ENCODE measurements at places on chromosomes 2 and 18. TPM values are rescaled to one million over a fixed set of nuclear protein-coding genes. Genes with fewer than 3 reads are reported as not detected.

The ZNF532 gene
- 3.5 TPM for total RNA-seq

GRCh38 chr2:101815739-101816391, 118.4 kb downstream of the MAP4K4 start:
- DNase-seq, result no peak

The NCKAP1 gene
- total RNA-seq, result 0.96 TPM

DNA sequence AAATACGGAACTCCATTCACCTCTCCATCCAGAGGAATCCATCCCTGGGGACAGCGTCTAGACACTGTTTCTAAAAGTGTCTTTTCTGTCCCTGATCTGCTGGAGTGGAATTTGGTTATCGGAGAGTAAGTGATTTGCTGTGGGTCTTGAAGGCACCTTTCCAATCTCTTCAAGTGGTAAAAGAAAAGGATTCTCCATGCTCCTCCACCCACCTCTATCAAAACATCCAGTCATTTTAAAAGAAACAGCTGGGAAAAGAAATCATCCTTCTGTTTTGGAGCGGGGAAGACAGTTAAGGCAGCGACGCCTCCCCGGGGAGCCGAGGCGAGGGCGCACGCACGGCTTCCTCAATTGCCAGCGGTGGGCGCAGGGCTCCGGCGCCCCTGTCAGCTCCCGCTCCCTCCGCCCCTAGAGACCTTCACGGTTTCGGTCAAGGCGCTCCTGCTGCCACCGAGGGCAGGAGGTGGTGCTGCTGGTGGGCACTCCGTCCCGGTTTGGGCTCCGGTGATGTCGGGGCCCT, 547 bp downstream of the SLC35F5 start:
- peak; percentile 70 for DNase-seq

DNA sequence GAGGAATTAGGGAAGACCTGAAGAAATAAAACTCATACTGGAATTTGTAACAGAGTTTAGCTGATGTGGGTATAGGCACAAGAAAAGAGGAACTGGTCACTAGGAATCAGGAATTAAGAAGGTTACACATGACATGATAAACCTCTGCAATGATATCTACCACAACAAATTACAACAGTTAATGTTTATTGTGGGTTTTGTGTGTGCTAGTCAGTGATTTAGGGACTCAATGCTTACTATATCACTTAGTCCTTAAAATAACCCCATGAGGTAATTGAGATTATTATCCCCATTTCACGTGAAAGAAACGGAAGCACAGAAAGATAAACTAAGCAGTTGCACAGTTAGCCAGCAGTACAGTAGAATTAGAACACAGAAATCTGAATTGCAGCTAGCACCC, 415.8 kb upstream of the ZEB2 start:
- no peak for DNase-seq

The CCDC121 gene
- total RNA-seq, result 0.98 TPM

DNA sequence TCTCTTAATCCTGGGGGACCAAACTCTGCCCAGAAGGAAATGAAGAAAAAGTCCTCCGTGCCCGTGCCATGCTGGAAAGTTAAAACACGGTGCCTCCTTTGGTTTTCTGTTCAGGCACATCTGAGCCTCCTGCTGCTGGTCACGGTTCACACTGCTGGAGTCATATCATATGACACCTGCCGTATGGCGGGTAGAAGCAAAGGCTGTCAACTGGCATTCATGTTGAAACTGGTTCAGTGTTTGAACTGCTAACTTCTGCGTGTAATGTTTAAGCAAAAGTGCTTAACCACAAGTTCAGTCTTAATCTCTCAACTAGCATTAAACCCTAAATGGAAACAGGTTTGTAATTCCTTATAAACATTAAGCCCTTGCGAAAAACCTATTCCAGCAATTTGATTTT, 3.1 kb downstream of the STK39 start:
- peak; percentile 75 for DNase-seq

DNA sequence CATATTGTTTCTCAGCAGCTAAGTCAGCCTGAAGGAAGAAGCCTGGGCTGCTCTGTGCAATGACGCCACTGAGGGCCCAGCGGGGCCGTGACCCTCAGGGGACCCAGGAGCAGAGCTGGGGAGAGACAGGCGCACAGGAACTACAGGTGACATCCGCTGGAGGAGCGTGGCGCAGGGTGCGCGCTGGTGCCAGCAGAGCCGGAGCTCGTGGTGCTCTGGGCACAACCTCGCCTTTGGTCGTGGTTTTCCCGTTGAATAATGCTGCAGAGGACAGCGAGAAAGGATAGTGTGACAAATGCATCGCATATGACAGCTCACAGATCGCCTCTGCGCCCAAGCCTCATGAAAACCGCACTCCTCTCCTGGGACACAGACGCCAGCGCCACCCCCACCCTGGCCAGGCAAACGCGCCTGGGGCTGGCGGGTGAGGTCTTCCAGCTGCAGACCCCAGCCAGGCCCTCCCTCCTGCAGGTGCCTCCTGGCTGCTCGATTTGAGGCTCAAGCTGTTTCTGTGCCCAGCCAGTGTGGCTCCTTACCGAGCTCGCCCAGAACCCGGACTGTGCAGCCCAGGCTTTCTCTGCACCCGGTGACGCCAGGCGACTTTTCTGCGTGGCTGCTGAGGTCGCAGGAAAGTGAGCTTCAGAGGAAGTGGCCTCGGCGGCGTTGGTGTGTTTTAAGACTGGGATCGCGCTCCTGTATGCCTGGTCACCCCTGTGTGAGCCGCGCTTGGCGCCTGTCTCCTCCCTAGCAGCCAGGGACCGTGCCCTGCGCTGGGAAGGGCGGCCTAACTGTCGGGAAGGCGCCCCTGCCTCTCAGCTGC, 583.1 kb upstream of the HS6ST1 start:
- no peak for DNase-seq

The KCNE4 gene
- not detected for total RNA-seq

DNA sequence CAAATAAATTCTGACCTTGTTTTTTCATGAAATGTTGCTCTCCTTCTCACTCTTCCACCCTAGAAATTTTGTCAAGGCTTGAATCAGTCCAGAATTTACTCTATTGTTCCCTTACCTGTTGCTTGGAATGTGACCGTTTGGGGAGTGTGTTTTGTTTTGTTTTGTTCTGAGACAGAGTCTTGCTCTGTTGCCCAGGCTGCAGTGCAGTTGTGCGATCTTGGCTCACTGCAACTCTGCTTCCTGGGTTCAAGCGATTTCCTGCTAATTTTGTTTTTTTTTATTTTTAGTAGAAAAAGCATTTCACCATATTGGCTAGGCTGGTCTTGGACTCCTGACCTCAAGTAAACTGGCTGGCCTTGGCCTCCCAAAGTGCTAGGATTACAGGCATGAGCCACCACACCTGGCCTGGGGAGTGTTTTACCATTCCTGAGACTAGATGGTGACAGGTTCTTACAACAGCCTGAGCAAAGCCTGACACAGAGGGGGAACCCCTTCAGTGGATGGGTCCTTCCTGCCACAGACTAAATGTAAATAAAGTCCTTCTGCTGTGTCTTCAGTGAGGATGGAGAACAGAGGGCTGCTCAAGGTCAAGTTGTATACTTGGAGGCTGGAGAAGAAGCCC, 52.0 kb downstream of the HAUS1 start:
- DNase-seq, result peak; percentile 65

GRCh38 chr2:9002637-9003365, 683 bp downstream of the MBOAT2 start:
- no peak for DNase-seq

DNA sequence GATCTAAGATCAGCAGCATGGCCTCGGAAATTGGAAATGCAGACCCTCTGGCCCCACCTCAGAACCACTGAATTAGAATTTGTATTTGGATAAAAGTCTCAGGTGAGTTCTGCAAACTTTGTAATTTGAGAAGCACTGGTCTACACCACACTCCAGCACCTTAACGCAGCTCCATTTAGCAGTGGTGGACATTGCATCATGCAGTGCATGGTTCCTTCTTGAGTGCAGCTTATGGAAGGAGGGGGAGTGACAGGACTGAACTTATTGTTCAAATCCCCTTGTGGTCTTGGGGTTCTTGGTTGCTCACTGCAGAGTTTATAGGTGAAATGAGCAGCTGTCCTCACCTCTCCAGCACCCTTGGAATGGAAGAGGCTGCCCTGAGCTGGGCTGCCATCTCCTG, 17.4 kb upstream of the STEAP3 start:
- DNase-seq, result no peak

- no peak for DNase-seq
Observed at GRCh38 chr18:59559528-59559927, 137.7 kb downstream of the CCBE1 start.

DNA sequence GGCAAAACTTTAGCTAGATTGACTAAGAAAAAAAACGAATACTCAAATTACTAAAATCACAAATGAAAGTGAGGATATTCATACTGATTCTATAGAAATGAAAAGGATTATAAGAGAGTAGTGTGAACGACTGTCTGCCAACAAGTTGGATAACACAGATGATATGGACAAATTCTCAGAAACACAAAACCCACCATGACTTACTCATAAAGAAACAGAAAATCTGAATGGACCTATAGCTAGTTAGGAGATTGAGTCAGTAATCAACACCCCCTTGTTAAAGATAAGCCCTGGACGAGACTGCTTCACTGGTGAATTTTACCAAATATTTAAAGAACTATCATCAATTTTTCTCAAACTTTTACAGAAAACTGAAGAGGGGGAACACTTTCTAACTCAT, 108.8 kb upstream of the TMEM200C start:
- DNase-seq, result no peak

The CRIM1 gene
- 12.6 TPM for total RNA-seq

DNA sequence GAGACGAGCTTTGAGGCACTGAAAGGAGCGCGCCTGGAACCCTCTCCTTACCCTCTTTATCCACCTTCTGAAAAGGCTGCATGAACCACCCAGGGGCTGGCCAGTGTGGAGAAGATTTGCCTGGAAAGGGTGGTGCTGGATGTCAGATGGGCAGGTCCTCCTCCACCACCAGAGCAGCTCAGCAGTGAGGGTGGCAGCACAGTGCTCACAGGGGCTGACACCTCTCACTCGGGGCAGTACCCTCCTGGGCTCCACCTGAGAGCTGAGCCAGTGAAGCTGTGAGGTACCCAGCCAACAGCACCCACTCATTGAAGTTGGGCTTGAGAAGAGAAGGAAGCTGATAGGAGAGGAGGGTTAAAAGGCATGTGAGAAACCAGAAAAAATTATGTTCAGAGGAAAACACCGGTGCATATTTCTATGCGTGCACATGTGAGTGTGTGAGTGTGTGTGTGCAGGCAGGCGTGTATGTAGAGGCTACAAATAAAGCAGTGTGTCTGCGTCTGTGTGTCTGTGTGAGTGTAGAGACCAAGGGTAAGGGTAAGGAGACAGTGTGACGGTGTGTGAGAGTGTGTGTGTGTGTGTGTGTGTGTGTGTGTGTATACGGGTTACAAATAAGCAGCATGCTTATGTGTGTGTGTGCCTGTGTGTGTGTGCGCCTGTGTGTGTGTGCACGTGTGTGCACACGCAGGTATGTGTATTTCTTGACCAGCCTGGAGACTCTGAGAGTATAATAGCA, 40.7 kb downstream of the TEX44 start:
- DNase-seq, result no peak

The PMAIP1 gene
- 54.7 TPM for total RNA-seq

- no peak for DNase-seq
Observed at GRCh38 chr2:221610675-221611074, 38.6 kb upstream of the EPHA4 start.

DNA sequence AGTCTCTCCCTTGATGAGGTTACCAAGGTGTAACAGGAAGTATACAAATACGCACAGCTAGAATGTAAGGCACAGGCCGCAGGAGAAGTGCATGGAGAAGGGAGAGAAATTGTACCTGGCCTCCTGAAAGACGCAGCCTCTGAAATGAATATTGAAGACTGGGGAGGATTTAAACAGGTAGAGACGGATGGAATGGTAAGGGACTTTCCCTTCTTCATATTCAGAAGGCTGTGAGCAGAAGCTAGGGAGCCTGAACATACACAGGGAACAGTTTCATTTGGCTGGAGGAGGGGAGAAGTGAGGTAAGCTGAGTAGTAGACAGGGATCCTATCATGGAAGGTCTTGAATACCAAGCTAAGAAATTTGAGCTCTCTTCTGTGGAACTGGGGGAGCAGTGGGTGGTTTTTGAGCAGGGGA, 112.7 kb downstream of the ANKRD44 start:
- no peak for DNase-seq

The SANBR gene
- total RNA-seq, result 6.4 TPM

GRCh38 chr2:144211826-144212225, 308.1 kb downstream of the ZEB2 start:
- no peak for DNase-seq

DNA sequence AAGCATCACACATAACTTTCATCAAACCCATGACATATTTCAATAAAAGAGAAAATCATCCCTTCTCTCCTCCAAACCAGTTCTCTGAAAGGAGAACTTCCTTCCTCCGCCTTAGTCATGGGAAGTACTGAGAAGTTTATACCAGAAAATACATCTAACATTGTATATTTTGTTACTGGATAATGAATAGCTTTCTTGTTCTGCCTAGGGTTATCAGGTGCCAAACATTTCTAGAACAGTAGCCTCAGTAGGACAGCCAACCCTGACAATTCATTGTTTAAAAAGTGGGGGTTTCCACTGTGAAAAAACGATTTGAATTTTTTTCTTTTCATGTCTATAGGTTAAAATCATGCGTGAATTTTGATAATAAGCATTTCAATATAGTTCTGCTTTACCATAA, 16.0 kb upstream of the DAW1 start:
- no peak for DNase-seq

- no peak for DNase-seq
Observed at GRCh38 chr18:7879717-7880116, 312.6 kb downstream of the PTPRM start.

- peak; percentile 45 for DNase-seq
Observed at GRCh38 chr2:214410918-214411554, at the start of gene VWC2L. TSS of gene VWC2L (plus strand) at chr2:214411054. CDS start at chr2:214414194, 3,140 bp downstream.

DNA sequence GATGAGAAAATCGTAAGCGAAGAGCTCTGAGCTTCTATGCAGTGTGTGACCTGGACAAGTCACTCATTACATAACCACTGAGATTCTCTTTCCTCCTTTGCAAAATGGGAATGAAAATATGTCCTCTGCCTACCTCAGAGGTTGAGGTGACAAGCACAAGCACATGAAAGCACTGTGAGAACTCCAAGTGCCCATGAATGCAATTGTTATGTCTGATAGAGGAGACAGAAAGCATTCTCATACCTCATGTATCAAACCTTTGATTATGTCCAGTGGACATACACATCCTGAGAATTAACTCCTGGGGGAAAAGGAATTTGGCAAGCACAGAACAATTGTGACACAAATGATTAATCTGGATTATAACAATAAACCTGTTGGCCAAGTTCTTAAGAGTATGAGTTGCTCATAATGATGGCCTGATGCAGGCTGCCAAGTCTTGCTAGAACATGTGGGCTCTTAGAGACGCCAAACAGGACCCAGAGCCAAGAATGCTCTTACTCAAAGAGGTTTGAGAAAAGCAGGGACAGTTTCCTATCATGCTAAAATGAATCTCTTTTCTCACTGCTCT, 8.5 kb upstream of the RMDN2 start:
- no peak for DNase-seq

DNA sequence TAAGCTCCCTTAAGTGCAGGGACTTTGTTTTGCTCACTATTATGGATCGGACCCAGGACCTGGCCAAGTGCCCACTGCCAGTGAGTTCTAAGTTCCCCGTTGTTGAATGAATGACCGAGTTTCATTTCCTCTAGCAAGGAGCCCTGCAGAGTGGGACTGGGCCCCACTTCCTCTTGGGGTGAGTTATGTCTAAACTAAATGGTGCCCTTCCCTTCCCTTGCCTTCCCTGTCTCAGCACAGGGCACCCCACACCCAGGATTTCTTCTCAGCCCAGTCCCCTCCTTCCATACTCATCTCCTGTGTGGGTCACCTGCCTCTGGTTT, 195.3 kb upstream of the HS6ST1 start:
- no peak for DNase-seq

The ACKR3 gene
- 1.3 TPM for total RNA-seq

GRCh38 chr2:104312684-104313083, 541.2 kb upstream of the POU3F3 start:
- no peak for DNase-seq

- DNase-seq, result peak; percentile 51
Observed at GRCh38 chr2:223865907-223866508, 28.6 kb upstream of the AP1S3 start.

The BOLL gene
- not detected for total RNA-seq

Data from activated CD8-positive, alpha-beta memory T cell treated with anti-CD3 and anti-CD28 coated beads, Interleukin-2, amount 10 ng/mL, durations not matched to agents 7 days and 5 days (primary cell).